Upper lobe of left lung (tissue), 6 donors: ENCODE measurements at places on chromosomes 11 and 22. TPM values are rescaled to one million over a fixed set of nuclear protein-coding genes. Genes with fewer than 3 reads are reported as not detected.

DNA sequence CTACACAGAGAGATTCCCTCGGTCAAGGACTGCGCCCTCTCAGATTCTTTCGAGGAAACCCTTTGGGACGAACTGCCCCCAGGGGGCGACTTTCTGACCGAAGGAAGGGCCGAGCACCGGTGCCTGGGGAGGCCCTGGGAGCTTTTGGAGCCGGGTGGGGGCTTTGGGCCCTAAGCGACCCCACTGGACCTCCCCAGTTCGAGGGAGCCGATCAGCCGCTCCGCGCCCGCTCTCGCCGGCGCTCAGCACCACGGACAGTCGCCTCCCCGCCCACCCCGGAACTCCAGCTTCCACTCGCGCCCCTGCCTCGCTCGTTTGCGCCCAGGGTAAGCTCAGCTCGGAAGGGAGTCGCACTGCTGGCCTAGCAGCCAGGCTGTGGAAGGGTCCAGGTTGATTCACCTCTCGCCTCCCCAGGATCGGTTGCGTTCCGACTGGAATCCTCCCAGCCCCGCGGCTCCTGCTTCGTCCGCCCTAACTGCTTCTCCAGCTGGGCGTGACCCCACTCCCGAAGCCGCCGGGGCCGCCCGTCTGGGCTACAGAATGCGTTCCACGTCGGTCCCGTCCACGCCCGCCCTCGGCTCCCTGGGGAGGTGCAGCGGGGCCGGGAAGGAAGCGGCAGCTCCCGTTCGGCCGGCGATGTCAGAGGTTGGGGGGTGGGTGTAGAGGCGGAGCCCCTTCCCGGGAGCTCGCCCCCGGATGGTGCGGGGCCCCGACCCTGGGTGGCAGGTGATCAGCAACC lies 428 bp downstream of the SCN3B start:
- no peak for DNase-seq

The PATE4 gene
- not detected for total RNA-seq

The SLC2A11 gene
- total RNA-seq: 22.1 TPM

The C22orf23 gene
- 7.2 TPM for total RNA-seq
